GM13976 (cell line): ENCODE measurements at places on chromosomes 7 and 10.
A peak's percentile ranks its signal among the peaks of the same experiment; 100 is the strongest.

DNA sequence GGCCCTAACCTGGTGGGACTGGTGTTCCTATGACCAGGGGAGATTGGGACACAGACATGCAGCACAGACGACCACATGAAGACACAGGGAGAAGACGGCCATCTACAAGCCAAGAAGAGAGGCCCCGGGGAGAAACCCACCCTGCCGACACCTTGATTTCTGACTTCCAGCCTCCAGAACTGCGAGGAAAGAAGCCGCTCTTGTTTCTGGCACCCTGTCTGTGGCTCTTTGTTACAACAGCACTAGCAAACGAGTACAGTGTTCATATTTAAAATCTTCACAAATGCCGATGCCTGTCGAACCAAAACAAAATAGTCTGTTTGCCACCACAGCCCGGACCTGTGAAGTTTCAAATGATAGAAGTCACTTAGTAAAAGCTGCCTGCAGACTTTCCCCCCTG is 132.3 kb downstream of the ACTR3B start:
- DNase-seq, result no peak

- DNase-seq, result no peak
These were observed 27.4 kb downstream of the TAX1BP1 start for GRCh38 chr7:27767374-27767773.

- no peak for DNase-seq
These were observed 36.8 kb downstream of the CCM2 start for GRCh38 chr7:45036796-45037195.

- peak; percentile 82 for DNase-seq
These were observed 117.3 kb downstream of the PRKAG2 start for GRCh38 chr7:151759591-151760042.

DNA sequence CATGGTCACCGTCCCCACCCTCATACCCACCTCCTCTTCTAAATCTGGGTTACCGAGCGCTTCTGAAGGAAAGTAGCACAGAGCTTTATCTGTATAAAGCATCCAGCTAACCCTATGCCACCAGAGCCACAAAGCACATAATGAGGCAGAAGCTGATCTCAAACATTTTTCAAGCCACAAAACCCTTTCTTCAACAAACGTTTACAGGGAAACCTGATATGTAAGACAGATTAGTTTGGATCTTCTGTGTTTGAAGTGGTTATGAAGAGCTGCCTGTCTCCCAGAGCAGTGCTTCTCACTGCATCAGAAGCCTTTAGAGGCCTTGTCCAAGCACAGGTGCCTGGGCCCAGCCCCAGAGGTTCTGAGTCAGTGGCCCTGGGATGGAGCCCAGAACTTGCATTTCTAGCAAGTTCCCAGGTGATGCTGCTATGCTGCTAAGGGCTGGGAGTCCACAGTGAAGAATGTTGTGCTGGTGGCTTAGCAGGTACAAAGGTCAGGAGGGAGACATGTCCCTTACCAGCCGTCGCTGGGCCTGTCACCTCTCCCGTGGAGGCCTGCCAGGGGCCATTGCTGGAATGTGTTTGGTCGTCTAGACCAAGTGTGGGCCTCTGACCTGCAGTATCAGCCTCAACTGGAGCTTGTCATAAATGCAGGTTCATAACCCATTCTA is 90.4 kb downstream of the TAF3 start:
- no peak for DNase-seq

DNA sequence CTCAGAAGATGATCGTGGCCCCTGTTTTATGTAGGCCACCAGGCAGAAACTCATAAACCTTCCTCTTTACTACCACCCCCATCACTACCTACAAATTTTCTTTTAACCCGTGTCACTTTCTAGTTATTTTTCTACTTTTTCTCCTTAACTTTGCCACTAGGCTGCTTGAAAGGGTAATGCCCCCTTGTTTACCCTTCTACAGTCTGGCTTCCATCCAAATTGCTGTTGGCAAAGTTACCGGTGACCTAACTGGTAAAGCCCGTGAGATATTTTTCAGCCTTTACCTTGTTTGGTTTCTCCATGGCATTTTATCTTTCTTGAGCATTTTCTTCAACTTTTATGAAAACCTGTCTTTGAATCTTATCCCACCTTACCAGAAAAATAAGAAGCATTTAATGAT is 153.0 kb downstream of the WNT2 start:
- no peak for DNase-seq

DNA sequence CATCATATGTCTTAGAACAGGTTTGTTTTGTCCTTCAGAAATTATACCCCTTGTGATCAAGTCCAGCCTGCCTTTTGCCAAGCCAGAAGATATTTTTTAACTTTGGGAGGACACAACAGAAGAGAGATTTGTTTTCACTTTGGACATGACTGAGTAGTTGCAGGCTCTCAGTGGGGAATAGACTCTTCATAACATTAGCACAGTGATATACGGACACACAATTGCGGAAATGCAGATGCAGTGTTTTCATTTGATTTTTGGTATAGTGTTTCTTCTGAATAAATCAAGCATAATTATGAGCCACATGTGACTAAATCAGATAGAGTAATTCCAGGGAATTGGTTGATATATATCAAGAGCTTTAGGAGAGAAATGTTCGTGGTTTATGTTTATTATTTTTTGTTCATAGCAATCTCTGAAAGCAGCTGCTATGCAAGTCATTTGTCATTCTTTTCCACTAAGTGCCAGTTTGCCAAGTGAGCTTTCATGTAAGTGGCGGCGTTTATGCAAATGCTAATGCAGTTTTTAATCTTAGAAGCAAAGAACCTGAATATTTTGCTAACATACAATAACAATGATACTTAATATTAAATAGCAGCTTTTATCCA is 69.6 kb upstream of the HDAC9 start:
- no peak for DNase-seq

DNA sequence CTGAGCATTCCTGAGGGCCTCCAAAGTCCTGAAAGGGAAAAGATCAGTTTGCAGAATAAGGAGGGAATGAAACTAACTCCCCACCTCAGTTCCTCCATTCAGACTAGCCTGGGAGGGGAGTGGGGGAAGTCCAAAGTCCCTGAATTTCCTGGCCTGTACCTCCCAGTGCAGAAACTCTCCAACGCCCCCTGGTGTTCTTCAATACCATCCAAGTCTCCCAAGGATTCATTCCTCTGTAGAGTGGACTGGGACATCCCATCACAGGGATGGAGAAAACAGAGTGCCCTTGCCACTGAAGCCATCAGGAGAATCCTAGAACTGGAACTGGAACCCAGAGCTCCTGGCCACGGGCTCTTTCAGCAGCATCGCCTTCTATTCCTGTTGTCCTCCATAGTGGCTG is 1.6 kb upstream of the COL13A1 start:
- DNase-seq, result peak; percentile 46

- peak; percentile 35 for DNase-seq
These were observed 789 bp downstream of the TCF7L2 start for GRCh38 chr10:112950714-112951358.

- no peak for DNase-seq
These were observed 378.4 kb upstream of the PFKP start for GRCh38 chr10:2688958-2689357.
